ENCODE measurements at places on chromosomes 2 and 18.

GRCh38 chr2:218329826-218330593 lies 26.6 kb upstream of the CATIP start:
- DNase-seq, result no peak

DNA sequence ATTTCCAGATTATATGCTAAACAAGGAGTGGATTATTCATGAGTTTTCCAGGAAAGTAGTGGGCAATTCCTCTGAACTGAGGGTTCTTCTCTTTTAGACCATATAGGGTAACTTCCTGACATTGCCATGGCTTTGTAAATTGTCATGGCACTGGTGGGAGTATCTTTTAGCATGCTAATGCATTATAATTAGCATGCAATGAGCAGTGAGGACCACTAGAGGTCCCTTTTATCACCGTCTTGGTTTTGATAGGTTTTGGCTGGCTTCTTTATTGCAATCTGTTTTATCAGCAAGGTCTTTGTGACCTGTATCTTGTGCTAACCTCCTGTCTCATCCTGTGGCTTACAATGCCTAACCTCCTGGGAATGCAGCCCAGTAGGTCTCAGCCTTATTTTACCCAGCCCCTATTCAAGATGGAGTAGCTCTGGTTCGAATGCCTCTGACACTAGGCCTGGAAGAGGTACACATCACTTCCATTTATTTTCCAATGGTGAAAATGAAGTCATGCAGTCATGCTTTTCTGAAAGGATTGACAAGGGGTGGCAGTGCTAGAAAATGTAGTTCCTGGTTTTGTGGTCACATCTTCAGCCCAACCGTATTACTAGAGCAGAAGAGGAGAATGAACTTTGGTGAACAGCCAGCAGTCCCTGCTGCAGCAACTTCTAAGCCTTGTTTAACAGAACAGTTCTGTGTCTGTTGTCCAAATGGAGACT lies 26.6 kb upstream of the ITGA4 start:
- no peak for DNase-seq

DNA sequence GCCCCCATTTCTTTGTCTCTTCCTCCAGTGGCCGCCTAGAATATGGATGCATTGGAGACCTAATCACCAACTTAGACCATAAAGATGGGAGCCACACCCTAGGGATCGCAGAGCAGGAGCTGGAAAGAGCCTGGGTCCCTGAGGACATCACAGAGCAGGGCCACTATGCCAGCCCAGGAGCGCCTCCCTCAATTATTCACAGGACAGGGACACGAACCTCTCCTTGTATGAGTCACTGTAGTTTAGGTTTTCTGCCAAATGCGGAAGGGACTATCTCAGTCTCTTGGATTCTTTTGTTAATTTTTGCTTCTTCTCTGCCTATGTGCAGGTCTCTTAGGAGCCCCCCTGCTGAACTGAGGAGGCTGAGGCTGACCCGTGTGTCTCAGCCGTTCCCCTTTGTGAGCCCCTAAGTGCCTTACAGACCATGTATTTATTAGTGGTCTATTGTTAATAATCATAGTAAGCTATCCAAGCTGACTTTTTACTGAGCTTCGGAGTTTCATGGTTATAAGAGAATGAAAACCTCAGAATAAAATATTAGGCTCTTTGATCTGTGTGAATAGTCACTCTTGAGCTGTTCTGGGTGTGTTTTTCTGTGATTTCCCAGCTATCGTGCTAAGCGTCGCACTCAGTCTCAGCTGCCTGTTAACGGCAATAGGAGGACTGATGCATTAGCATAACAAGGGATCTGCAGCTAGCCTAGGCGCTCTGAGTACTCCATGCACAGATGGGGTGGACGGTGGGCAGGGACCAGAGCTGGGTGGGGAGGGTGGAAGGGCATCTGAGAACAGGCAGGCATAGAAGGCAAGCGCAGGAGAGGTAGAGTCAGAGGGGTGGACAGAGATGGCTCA lies 12.7 kb upstream of the PTPN4 start:
- DNase-seq, result no peak

DNA sequence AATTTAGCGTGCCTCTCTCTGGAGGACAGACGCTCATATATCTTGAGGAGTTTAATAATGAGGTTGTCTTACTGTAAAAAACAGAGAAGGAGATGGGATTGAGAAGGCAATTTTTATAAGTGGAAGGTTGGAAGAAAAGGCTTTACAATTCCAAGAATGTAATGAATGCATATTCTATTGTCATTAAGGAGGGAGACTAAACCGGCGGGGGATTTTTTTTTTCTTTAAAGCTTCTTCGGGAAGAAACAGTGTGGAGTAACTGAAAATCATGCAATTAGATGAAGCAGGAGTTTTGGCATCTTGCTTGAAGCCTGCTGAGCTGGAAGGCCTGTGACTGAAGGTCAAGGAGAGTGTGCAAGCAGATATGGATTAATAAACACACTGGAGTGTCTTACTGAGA lies 124.4 kb downstream of the HRH4 start:
- DNase-seq, result no peak

GRCh38 chr2:3377279-3377611 lies 373 bp downstream of the EIPR1 start:
- DNase-seq, result no peak

- no peak for DNase-seq
Measured at GRCh38 chr2:83587309-83587708, 871.8 kb downstream of the SUCLG1 start.
